ENCODE measurements at places on chromosomes 5 and 9.

GRCh38 chr9:1875921-1876448 is 139.2 kb upstream of the SMARCA2 start:
- peak; percentile 86 for DNase-seq

GRCh38 chr5:164233791-164234190 is 728.4 kb downstream of the MAT2B start:
- DNase-seq = no peak

- DNase-seq = no peak
Measured at GRCh38 chr9:88011005-88011766, 36.9 kb upstream of the CDK20 start.

GRCh38 chr5:39513236-39513635 is 88.5 kb upstream of the DAB2 start:
- no peak for DNase-seq

- DNase-seq = no peak
Measured at GRCh38 chr9:95935861-95936578, 60.5 kb downstream of the ERCC6L2 start.

DNA sequence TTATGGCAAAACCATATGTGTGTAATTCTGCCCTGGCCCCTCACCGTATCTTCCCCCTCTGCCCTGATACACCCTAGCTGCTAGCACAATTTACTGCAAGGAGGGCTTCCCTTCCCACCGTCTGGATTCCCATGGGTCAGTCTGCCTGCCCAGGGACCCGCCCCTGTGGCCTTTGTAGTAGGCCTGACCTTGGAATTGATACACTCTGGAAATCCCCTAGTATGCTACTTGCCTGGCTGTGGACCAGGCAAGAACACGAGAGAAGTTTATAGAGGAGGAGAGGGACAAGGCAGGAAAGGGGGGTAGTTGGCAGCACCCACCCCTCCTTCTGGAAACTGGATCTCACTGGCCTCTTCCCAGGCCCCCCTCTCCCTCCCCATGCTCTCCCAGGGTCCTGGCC is 115.8 kb upstream of the CCL21 start:
- DNase-seq = no peak

GRCh38 chr5:112355058-112355685 is 63.9 kb downstream of the EPB41L4A start:
- DNase-seq = no peak

- DNase-seq = no peak
Measured at GRCh38 chr9:87564791-87565241, 67.1 kb downstream of the DAPK1 start.

- no peak for DNase-seq
Measured at GRCh38 chr9:135908093-135908753, 877 bp upstream of the CAMSAP1 start.

DNA sequence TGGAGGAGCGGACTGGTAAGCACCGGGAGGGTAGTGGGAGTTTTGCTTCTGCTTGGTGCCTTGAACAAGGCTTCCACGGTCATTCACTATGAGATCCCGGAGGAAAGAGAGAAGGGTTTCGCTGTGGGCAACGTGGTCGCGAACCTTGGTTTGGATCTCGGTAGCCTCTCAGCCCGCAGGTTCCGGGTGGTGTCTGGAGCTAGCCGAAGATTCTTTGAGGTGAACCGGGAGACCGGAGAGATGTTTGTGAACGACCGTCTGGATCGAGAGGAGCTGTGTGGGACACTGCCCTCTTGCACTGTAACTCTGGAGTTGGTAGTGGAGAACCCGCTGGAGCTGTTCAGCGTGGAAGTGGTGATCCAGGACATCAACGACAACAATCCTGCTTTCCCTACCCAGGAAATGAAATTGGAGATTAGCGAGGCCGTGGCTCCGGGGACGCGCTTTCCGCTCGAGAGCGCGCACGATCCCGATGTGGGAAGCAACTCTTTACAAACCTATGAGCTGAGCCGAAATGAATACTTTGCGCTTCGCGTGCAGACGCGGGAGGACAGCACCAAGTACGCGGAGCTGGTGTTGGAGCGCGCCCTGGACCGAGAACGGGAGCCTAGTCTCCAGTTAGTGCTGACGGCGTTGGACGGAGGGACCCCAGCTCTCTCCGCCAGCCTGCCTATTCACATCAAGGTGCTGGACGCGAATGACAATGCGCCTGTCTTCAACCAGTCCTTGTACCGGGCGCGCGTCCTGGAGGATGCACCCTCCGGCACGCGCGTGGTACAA is 556 bp downstream of the PCDHGC3 start:
- peak; percentile 56 for DNase-seq

DNA sequence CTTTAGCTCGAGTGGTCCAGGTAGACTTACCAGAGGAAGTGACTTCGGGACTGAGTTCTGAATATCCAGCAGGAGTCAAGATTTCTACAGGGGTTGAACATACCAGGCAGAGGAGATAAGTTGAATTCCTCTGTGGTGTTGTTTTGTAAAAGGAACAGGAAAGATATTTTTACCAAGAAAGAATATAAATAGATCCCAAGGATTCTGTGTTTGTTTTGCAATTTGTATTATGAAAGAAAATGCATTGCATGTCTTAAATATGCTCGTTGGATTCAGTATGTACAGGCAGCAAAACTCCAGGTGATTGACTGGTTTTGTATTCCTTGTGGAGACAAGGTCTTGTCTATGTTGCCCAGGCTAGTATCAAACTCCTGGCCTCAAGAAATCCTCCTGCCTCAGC is 197.8 kb downstream of the FRMD3 start:
- no peak for DNase-seq

GRCh38 chr9:3014178-3014577 is 170.3 kb upstream of the PUM3 start:
- DNase-seq = no peak

GRCh38 chr9:130905125-130905901 is 8.7 kb upstream of the QRFP start:
- DNase-seq = no peak

DNA sequence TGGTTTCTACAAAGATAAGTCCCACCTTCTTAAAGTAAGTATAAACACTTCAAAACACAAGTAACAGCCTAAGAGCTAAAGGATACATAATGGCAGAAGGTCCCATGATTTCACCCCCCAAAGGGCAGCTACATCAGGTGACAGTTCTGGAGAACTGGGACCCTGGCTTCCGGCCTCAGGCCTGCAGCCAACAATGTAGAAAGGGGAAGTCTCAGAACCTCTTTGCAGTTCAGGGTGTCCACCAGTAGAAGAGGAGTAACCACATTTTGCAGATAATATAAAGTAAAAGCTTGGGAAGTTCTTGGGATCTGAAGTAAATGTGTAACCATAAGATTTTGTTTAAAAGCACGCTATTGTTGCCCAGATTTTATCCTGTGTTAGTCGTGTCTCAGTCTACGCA is 267.4 kb upstream of the VLDLR start:
- no peak for DNase-seq

GRCh38 chr5:54484219-54484894 is 28.9 kb downstream of the HSPB3 start:
- DNase-seq = no peak

DNA sequence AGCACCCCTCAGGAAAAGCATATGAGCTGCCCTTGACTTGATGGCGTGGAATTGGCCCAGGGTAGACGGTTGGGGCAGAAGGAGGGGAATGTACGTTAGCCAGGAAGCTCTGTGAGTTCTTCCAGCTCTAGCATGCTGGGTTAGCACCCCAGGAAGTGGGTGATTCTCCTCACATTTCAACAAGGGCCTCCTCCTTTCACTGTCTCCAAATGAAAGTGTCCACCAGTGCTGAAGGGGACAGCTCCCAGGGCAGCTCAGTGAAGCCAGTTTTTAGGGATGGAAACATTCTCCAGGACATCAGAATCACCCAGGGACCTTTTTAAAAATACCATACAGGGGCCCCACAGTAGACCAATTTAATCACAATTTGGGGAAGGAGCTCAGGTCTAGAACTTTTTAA is 17.2 kb upstream of the AFAP1L1 start:
- DNase-seq = no peak

- DNase-seq = no peak
Measured at GRCh38 chr5:112684737-112685136, 52.9 kb upstream of the APC start.

DNA sequence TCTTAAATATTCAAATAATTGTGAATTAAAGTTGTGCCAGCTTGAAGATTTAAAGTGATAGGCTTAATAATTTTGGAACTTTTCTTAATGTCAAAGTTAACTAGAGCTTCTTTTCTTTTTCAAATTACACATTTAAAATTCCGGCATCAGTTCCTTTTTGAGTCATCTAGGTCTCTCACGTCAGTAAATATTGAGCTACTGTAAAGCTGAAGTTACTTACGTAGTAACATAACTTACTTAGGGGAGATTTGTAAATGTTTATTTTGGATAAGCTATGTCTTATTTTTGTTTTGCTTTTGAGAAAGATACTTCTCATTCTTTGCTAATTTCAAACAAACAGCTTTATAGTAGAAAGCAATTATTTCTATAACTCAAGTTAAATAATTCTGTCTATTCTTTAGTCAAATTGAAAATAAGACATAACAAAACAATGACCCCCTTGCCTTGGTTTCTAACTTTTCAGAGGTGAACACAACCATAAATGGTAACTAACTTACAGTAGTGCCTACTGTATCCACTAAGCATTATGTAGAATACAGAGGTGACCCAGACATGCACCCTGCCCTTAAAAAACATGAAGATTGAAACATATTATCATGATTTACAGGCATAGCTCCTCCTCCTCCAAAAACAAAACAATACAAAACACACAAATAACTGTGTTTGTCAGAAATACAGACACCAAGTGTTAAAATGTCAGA is 29.8 kb downstream of the CD274 start:
- peak; percentile 43 for DNase-seq

GRCh38 chr9:103068753-103069152 is 73.6 kb downstream of the CYLC2 start:
- no peak for DNase-seq

- DNase-seq = no peak
Measured at GRCh38 chr5:588406-588995, 23.6 kb upstream of the CEP72 start.

- no peak for DNase-seq
Measured at GRCh38 chr9:117278471-117279035, 136.3 kb downstream of the ASTN2 start.

DNA sequence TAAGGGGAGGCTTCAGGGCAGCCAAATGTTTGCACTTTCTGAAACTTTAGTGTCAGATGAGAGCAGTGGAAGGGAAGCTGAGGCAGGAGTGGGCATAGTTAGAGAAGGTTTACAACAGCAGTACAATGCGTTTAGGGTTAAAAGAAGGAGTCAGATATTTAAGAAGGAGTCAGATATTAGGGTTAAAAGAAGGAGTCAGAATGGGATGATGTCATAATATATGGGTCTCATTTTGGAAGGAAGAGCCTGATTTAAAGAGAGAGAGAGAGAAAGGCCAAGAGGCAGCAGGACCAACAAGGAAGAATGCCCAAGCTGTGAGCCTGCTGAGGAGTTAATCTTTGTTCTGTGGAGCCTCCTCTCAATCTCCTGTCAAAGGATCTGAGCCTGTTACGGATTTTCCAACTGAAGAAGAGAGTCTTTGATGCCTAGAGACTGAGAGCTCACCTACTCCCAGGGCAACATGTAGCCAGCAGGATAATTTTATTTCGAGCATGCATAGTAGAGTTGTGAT is 9.5 kb downstream of the ISL1 start:
- DNase-seq = no peak

- DNase-seq = no peak
Measured at GRCh38 chr5:178377583-178378270, 145.1 kb upstream of the PHYKPL start.

GRCh38 chr5:34517249-34517648 is 138.9 kb upstream of the RAI14 start:
- DNase-seq = no peak

DNA sequence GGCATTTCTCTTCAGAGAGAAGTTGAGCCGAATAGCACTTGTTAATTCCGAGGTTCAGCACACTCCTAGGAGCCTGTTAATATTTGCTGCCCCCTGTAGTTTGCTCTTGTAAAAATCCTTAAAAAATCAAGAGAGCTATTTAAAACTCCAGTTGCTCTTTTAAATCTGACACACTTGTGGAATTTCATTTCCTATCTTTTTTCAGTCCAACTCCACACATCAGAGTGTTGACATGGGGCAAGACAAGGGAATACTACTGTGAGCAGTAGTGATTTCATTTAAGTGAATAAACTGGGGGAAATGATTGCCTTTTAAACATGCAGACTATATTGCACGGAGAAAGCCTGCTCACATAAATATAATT is 1096.3 kb upstream of the DMAC1 start:
- DNase-seq = no peak

DNA sequence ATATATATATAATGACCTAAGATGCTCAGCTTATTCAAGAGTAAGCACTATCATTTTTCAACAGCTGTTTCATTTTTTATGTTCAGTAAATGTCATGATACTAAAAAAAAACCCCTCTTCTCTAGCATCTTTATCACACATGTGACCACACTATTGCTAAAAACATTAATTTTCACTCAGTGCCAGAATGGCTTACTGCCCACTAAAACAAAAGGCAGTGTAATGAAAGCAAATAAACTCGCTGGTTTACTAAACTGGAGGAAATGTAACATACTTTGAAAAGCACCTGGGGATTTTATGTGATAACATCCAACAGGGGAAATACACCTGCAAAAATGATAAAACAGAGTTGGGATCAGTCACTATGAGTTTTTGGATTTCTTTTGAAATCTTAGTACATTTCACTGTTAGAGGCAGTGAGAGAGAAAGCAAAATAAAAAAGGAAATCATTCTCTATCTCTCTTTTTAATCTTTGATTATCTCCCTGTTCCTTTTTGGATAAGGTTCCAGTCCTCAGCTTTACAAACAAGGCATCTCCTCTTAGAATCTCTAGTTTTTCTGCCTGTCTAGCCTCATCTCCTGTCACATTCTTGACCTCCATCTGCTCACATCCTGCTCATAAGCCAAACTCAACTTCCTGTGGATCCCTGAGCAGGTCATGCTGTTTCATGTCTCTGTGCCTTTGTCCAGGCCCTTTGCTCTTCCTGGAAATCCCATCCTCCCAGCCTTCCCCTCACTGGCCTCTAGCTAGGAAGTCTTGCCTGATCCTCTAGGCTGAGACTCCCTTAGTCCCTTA is 338.0 kb downstream of the MAN2A1 start:
- no peak for DNase-seq

- DNase-seq = no peak
Measured at GRCh38 chr5:59241119-59241518, 652.4 kb downstream of the PDE4D start.

DNA sequence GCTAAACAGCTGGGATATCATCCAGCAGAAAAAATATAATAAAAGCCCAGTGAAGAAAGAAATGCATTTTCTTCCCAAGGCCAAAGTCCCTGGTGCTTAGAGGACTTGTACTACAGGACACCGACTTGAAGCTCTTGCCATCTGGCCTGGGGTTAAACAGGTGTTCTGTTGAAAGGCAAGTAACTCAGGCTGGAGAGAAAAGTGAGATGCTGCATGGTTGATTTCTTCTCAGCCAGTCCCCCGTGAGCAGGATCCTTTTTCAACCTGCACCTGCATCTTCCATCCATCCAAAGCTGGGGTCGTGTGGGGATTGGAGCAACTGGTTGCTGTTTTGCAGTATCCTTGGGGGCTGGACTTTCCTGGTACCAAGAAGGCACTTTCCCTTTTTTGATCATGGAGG is 146.1 kb upstream of the RPS23 start:
- no peak for DNase-seq

GRCh38 chr5:157358871-157359270 is 92.9 kb downstream of the CYFIP2 start:
- DNase-seq = no peak

- DNase-seq = peak; percentile 59
Measured at GRCh38 chr5:180209137-180209581, at the start of gene RASGEF1C. Gene RASGEF1C (minus strand): TSS chr5:180209211. CDS start chr5:180138052, 71,159 bp downstream.

GRCh38 chr9:80485420-80486250 is 913.9 kb downstream of the TLE4 start:
- DNase-seq = no peak

All from GM06990 (cell line).